NCI-H187 (cell line): ENCODE measurements at places on chromosomes 12 and 14.

GRCh38 chr12:66693901-66694513, 15.1 kb upstream of the GRIP1 start:
- DNase-seq = no peak

- no peak for DNase-seq
Observed at GRCh38 chr14:31090883-31091764, 64.9 kb upstream of the STRN3 start.

- no peak for DNase-seq
Observed at GRCh38 chr14:58832095-58832521, 194.3 kb downstream of the DACT1 start.

DNA sequence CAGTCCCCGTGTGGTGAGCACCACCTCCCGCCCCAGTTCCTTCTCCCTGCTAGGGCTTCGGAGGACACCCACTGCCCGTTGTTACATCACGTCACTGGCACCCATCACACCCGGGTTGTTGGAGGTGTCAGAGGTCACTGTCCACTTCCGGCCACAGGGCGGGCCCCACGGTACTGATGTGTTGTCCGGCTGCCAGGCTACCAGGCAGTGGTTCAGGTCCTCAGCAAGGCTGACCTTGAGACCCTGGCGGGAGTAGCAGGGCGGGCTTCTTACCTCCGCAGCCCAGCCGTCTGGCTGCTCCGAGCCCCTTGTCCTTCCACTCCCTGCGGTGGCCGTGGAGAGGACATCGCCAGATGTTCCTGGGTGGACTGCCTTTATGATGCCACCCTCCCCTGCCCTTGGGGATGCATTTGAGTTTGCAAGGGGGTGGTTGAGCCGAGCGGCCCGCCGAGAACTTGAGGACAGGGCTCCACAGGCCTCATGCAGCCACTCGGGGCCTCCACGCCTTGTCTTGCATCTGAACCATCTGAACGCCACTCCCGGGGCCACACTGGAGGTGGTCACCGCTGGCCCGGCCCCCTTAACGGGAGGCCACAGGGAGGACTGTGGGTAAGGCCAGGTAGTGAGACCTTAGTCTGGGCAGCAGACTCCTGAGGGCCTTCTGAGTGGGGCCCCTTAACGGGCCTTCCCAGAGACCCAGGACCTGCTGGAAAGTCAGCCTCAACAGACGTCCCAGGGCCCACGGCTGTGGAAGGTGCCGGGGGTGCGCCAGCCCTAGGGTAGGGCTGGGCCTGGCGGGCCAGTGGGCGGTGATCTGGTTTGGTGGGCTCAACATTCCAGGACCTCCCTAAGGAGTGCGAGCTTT, 27.1 kb upstream of the PLD4 start:
- no peak for DNase-seq

GRCh38 chr12:62697893-62698292, 231.3 kb downstream of the MON2 start:
- DNase-seq = no peak

DNA sequence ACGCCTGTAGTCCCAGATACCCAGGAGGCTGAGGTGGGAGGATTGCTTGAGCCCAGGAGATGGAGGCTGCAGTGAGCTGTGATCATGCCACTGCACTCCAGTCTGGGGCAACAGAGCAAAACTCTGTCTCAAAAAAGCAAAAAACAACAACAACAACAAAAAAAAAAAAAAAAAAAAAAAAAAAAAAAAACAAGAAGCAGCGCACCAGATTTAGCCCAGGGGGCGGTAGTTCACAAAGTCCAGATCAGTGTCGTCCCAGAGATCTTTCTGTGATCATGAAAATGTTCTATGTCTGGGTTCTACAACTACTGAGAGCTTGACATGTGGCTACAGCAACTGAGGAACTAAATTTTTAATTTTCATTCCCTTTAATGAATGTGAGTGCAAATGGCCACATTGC, 27.4 kb downstream of the OAS2 start:
- DNase-seq = no peak

- DNase-seq = peak; percentile 31
Observed at GRCh38 chr12:6872073-6873048, 742 bp downstream of the SPSB2 start.

- DNase-seq = no peak
Observed at GRCh38 chr12:14256121-14256520, 109.4 kb upstream of the ATF7IP start.

DNA sequence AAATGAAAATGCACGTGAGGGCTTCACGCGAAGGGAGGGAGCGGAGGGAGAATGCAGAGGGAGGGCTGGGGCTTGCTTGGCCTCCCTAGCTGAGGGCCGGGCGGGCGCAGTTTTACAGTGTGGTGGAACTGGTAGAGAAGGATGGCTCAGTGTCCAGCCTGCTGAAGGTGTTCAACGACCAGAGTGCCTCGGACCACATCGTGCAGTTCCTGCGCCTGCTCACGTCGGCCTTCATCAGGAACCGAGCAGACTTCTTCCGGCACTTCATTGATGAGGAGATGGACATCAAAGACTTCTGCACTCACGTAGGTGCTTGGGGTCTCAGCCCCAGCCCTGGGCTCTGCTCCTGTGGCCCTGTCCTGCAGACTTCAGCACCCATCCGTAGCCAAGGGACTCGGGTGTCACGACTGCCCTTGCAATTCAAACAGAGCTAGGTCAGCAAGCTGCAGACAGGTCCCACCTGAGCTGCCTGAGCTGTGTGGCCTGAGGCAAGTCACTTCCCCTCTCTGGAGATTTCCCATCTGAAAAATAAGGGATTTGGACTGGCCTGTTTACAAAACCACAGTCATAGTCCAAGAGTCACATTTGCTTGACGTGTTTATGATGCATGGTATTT, 18.4 kb downstream of the OTUB2 start:
- DNase-seq = no peak

GRCh38 chr12:75890660-75891059, 140.9 kb downstream of the PHLDA1 start:
- no peak for DNase-seq

- no peak for DNase-seq
Observed at GRCh38 chr12:52631676-52632459, 13.5 kb upstream of the KRT73 start.

DNA sequence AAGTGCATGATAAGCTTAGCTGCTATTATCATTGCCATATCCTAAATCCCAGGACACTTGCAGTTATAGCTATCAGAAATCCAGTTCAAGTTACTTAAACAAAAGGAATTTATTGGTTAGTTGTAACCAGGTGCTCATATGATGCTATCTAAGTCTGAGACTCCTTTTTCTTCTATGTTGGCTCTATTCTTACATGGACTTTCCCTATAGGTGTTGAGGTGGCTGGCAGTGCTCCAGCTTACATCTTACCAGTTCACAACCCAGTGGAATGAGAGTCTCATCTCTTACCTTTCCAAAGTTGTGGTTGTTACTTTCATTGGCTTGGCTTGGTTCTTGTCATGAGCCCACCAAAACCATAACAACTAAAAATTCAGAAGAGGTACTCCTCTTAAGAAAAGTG, 94.6 kb downstream of the DACT1 start:
- DNase-seq = no peak

- DNase-seq = no peak
Observed at GRCh38 chr14:29016050-29016900, 249.7 kb downstream of the FOXG1 start.

- DNase-seq = no peak
Observed at GRCh38 chr12:118145113-118145797, 9.3 kb downstream of the PEBP1 start.

GRCh38 chr12:52612431-52613383, 5.7 kb downstream of the KRT73 start:
- DNase-seq = no peak

- DNase-seq = no peak
Observed at GRCh38 chr12:108861878-108862587, 4.7 kb upstream of the SSH1 start.

- no peak for DNase-seq
Observed at GRCh38 chr14:80323038-80323665, 111.8 kb upstream of the DIO2 start.

- DNase-seq = peak; percentile 96
Observed at GRCh38 chr14:60723907-60724618, at the start of gene SIX4. Gene SIX4, minus strand, starts transcription at chr14:60724351. Its CDS starts 277 bp downstream, at chr14:60724074.

DNA sequence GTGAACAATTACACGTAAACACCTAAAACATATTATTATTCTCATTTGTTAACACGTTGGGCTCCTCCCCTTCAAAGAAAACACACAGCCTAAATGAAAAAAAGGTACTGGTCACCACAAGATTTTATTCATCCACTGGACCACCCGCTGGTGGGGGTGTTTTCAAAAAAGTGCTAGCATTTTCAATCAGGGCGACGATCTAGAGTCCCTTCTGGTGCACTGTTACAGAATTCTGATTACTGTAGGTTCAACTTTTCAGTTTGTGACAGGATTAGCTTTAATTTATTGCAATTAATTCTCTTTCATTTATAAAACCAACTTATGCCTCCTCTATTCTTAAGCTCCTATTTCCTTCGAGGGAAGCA, 443 bp downstream of the MAGOHB start:
- no peak for DNase-seq

DNA sequence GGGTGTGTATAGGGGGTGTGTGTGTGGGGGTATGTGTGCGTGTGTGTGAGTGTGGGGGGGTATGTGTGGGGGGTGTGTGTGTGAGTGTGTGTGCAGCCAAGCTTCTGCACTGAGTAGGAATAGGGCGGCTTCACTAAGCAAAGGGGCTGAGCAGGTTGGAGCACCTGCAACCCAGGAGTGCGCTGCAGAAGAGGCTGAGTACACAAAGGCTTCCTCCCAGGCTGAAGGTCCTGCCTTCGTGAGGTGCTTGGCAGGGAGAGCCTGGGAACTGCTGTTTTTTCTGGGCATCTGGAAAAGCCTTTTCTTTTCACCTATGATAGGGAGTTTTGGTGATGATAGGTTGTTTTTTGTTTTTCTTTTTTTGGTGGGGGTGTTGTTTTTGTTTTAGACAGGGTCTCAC, 6.0 kb upstream of the NUDT14 start:
- DNase-seq = no peak

DNA sequence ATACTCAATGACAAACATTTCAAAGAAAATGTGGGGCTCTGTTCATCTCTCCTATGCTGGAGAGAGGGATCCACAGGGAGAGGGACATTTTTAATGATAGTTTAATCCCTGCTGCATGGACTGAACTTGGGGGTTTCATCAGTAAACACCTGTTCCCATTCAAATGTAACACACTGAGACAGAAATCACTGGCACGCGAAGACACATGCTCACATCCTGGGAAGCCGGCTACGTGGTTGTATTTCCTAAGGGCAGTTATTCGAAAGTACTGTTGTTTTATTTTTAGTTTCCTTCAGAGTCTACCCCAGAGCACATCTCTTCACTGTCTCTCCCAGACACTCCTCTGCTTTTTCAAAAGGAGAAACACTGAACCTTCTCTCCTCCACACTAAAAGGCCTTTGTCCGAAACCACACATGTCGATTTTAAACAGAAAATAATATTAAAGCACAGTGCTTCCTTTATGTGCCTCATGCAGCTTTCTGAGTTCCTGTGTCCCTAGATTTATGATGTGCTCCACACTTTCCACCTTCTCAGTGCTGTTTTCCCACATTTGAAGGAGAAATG, 52.8 kb downstream of the PTHLH start:
- DNase-seq = no peak

- DNase-seq = no peak
Observed at GRCh38 chr14:39175445-39176262, 600 bp downstream of the PNN start.

DNA sequence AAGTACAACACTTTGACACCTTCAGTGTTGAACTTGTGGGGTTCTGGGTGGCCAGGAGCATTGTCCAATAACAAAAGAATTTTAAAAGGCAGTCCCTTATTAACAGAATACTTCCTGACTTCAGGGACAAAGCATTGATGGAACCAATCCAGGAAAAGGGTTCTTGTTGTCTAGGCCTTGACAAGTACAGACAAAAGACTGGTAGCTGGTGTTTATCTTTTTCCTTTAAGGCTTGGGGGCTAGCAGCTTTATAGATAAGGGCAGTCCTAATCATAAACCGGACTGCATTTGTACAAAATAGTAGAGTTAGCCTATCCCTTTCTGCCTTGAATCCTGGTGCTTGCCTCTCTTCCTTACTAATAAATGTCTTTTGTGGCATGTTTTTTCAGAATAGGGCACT, 27.4 kb downstream of the FAM177A1 start:
- no peak for DNase-seq

GRCh38 chr12:131120831-131121271, 167.1 kb downstream of the ADGRD1 start:
- DNase-seq = no peak

GRCh38 chr12:15996254-15996653, 85.1 kb downstream of the DERA start:
- no peak for DNase-seq

GRCh38 chr12:105970885-105971284, 167.9 kb downstream of the NUAK1 start:
- no peak for DNase-seq

GRCh38 chr12:132579744-132580143, 30.6 kb downstream of the LRCOL1 start:
- no peak for DNase-seq

- DNase-seq = no peak
Observed at GRCh38 chr12:64545081-64545382, 65.3 kb upstream of the RASSF3 start.

- no peak for DNase-seq
Observed at GRCh38 chr14:103013028-103013427, 44.3 kb downstream of the CDC42BPB start.

GRCh38 chr14:72952171-72952570, 25.9 kb downstream of the DCAF4 start:
- no peak for DNase-seq

DNA sequence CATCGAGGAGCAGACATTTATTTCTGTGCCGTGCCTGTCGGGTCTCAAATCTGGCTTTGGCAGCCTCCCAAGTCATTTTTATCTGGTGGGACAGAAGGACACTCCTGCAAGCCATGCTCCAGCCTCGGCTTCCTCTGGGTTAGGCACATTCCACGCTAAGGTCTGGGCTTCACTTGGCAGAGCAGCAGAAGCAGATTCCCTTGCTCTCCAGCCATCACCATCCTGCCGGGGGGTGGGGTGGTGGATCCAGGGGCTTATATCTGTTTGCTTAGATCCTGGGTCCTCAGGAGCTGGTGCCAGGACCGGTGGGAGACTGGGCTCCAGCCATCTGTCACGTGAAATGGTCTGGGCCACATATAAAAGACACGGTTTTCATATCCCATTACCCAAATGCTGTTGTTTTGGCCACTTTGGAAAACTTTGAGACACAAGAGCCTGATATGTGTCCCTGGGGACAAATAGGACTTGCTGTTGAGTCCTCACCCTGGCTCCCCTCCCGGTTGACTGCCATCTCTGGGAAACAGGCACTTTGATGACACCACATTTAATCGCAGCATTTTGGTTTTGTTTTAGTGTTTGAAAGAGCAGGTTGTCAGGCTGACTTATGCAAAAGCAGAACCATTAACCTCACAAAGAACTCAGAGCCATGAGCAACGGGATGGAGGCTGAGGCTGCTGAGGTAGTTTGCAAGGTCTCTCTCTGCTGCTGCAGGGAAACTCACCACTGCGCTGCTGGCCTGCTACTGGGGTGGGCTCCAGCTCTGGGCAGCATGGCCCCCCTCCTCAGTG, 69.6 kb upstream of the PRMT8 start:
- no peak for DNase-seq

GRCh38 chr14:77616133-77616453, 344 bp downstream of the SPTLC2 start:
- DNase-seq = no peak

GRCh38 chr14:37709419-37710195, 114.2 kb downstream of the TTC6 start:
- no peak for DNase-seq
